ENCODE measurements at places on chromosomes 2 and 18. TPM values are rescaled to one million over a fixed set of nuclear protein-coding genes. Genes with fewer than 3 reads are reported as not detected.

DNA sequence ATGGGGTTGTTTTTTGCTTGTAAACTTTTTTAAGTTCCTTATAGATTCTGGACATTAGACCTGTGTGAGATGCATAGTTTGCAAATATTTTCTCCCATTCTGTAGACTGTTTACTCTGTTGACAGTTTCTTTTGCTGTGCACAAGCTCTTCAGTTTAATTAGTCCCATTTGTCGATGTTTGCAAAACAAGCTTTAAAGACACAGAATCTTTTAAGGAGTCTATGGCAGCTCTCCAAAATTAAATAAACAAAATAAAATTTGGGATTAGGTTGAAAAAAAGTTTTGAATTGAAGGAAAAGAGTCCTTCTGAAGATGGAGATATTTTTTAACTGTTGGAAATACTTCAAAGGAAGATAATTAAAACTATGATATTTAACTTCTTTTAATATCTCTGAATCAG is 88.8 kb downstream of the MAP3K20 start:
- H3K27ac ChIP-seq: no peak overlapping the region
- DNase-seq: no peak
- H3K4me3 ChIP-seq: no peak overlapping the region
- H3K27me3 ChIP-seq: no peaks in the 10 kb centered on the region
- H3K36me3 ChIP-seq: peaks cover 7% of the 10 kb centered on the region

DNA sequence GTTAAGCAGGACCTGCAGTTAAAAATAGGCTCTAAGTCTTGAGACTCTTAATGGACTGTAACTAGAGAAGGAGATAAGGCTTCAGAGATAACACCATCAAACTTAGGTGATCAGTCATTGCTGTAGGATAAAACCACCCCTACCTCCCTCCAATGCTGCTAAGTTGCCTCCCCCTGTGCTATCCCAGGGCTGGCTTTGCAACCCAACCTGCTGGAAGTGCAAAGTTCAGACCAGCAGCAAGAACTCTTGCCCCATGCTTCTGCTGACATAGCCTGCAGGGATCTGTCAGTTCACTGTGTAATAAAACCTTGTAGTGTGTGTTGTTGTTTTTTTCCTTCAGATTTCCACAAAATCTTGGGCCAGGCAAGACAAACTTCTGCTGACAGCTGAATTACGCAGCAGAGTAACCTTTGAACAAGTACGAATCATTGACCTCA is 57.4 kb upstream of the EPB41L3 start:
- no peak for DNase-seq
- 0 out of 2 replicates have a peak, but pooled peaks cover 3% of the 10 kb centered on the region for H3K27me3 ChIP-seq
- H3K4me1 ChIP-seq: no peaks in the 10 kb centered on the region
- no peaks in the 10 kb centered on the region for H3K36me3 ChIP-seq
- H3K27ac ChIP-seq: no peak overlapping the region
- H3K4me3 ChIP-seq: no peak overlapping the region

DNA sequence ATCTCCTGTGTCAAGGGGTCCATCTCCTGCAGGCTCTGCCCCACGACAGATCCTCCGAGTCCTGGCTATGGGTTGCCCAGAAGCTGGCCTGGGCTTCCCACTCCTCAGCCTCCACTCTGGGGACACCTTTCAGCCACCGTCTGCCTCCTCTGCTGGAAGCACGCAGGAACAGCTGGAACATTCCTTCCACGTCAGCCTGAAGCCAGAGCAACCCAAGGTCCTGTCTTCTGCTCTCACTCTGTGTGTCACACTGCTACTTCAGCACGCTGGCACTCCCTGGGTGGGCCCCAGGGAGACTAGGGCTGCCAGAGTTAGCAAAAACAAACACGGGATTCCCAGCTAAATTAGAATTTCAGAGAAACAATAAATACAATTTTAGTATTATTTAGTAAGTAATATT is 148.8 kb downstream of the HRH4 start:
- no peak overlapping the region for H3K27ac ChIP-seq
- H3K4me1 ChIP-seq: no peaks in the 10 kb centered on the region
- H3K4me3 ChIP-seq: no peak overlapping the region
- no peaks in the 10 kb centered on the region for H3K36me3 ChIP-seq
- DNase-seq: no peak

GRCh38 chr2:193496786-193497185 is 1302.1 kb upstream of the TMEFF2 start:
- no peak overlapping the region for H3K27ac ChIP-seq
- H3K4me3 ChIP-seq: no peak overlapping the region
- no peaks in the 10 kb centered on the region for H3K27me3 ChIP-seq
- no peak for DNase-seq
- no peaks in the 10 kb centered on the region for H3K36me3 ChIP-seq

DNA sequence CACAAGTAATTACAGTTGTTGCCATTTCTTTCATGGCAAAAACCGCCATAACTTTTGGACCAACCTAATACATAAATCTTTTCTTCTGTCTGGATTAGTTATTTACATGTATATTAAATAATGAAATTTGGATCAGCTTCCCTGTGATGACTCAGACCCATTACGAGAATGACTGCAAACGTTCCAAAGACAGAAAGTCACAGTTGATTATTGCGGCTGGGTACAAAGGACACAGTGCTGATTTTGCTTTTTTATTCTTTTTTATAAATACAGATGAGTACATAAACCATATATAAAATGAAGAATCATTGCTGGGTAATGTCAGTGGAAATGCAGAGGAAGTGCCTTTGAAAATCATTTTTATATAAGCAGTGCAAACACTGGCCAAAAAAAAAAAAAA is 126.2 kb downstream of the TWIST2 start:
- H3K4me3 ChIP-seq: no peak overlapping the region
- peaks cover 24% of the 10 kb centered on the region for H3K4me1 ChIP-seq
- no peaks in the 10 kb centered on the region for H3K36me3 ChIP-seq
- H3K27ac ChIP-seq: peak overlapping the region; percentile 89
- DNase-seq: peak; percentile 54

DNA sequence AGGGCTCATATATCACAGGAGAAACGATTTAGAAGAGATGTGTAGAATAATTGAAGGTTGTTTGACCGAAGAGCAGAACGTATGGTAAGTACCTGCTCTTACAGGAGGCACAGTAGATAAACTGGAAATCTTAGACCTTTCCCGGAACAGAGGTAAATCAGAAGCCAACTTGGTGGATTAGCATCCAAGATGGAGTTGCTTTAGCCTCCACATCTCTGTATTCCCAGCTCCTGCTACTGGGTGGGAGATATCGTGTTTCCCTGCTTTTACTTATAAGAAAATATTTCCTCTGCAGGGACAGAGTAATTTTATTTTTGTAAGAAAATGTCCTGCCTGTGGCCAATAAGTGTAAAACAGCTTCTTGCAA is 164.5 kb downstream of the SLC39A10 start:
- no peaks in the 10 kb centered on the region for H3K4me1 ChIP-seq
- H3K4me3 ChIP-seq: no peak overlapping the region
- H3K36me3 ChIP-seq: no peaks in the 10 kb centered on the region
- H3K27me3 ChIP-seq: no peaks in the 10 kb centered on the region
- DNase-seq: no peak

- no peaks in the 10 kb centered on the region for H3K27me3 ChIP-seq
- no peaks in the 10 kb centered on the region for H3K36me3 ChIP-seq
- H3K27ac ChIP-seq: no peak overlapping the region
- no peaks in the 10 kb centered on the region for H3K4me1 ChIP-seq
- no peak for DNase-seq
- no peak overlapping the region for H3K4me3 ChIP-seq
Observed at GRCh38 chr2:54924121-54924520, 126.1 kb downstream of the RTN4 start.

GRCh38 chr2:10688921-10689807 is 611 bp downstream of the NOL10 start:
- H3K27ac ChIP-seq: peak overlapping the region; percentile 89
- H3K4me1 ChIP-seq: peaks cover 17% of the 10 kb centered on the region
- peaks cover 19% of the 10 kb centered on the region for H3K36me3 ChIP-seq
- peak overlapping the region; percentile 89 for H3K4me3 ChIP-seq
- DNase-seq: peak; percentile 8

- H3K27ac ChIP-seq: peak overlapping the region; percentile 49
- H3K4me1 ChIP-seq: peaks cover 20% of the 10 kb centered on the region
- no peaks in the 10 kb centered on the region for H3K27me3 ChIP-seq
- no peak for DNase-seq
- no peaks in the 10 kb centered on the region for H3K36me3 ChIP-seq
Observed at GRCh38 chr18:22667156-22667555, 249.4 kb upstream of the CTAGE1 start.

- no peaks in the 10 kb centered on the region for H3K4me1 ChIP-seq
- H3K27ac ChIP-seq: no peak overlapping the region
- no peak overlapping the region for H3K4me3 ChIP-seq
- no peaks in the 10 kb centered on the region for H3K27me3 ChIP-seq
- no peak for DNase-seq
Observed at GRCh38 chr2:19577723-19578122, 219.3 kb upstream of the OSR1 start.

The LONRF2 gene
- total RNA-seq: 0.81 TPM

GRCh38 chr2:66849153-66849755 is 414.3 kb downstream of the MEIS1 start:
- no peak overlapping the region for H3K27ac ChIP-seq
- DNase-seq: no peak
- H3K27me3 ChIP-seq: no peaks in the 10 kb centered on the region
- H3K4me1 ChIP-seq: peaks cover 11% of the 10 kb centered on the region

DNA sequence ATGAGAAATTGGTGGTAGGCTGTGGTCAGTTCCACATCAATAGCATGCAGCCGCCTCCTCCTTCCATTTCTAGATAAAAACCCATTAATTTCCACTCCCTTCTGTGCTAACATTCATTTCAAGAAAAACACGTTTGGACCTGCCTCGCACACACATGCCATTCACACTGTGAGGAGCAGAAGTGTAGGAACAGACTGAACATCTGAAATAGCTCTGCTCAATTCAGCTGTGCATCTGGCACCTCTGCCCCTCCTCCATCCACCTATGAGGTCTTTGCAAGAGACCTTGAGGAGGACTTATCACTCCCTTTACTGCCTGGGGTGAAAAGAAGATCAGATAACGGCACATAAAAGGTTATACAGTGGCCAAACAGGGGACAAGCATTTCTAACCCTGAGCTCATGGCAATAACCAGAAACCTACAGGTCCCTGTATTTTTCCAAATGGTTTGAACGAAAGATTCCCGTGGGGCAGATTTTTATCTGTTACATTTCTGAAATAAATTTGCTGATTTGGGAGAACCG is 30.8 kb upstream of the LRP2 start:
- DNase-seq: no peak
- no peaks in the 10 kb centered on the region for H3K4me1 ChIP-seq
- H3K27ac ChIP-seq: no peak overlapping the region
- H3K36me3 ChIP-seq: no peaks in the 10 kb centered on the region
- H3K4me3 ChIP-seq: no peak overlapping the region

The AQP12A gene
- total RNA-seq: not detected

The SERPINB2 gene
- total RNA-seq: 0.74 TPM

The CCBE1 gene
- total RNA-seq: 5.1 TPM

- peak; percentile 28 for DNase-seq
- no peak overlapping the region for H3K4me3 ChIP-seq
- H3K36me3 ChIP-seq: no peaks in the 10 kb centered on the region
- no peaks in the 10 kb centered on the region for H3K27me3 ChIP-seq
Observed at GRCh38 chr2:655626-656025, 21.6 kb downstream of the TMEM18 start.

DNA sequence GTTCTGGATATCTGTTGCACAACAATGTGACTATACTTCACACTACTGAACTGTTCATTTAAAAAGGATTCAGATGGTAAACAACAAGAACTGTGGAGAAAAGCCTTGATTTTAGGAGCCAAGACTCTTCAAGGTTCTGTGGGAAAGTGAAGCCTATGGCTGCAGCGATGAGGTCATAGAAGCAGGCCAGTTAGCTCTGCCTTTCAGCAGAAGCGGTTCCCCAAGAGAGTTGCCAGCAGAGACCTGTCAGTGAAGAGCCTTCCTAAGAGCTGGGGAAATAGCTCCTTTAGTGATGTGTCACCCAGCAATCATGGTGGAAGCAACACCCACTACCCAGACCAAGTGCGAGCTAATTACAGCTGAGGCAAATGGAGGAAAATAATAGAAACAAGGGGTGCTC is 346.5 kb upstream of the ETAA1 start:
- no peak for DNase-seq
- H3K27ac ChIP-seq: no peak overlapping the region
- no peak overlapping the region for H3K4me3 ChIP-seq
- H3K27me3 ChIP-seq: no peaks in the 10 kb centered on the region
- no peaks in the 10 kb centered on the region for H3K36me3 ChIP-seq

- no peak overlapping the region for H3K27ac ChIP-seq
- no peak overlapping the region for H3K4me3 ChIP-seq
- peaks cover 19% of the 10 kb centered on the region for H3K4me1 ChIP-seq
- no peaks in the 10 kb centered on the region for H3K27me3 ChIP-seq
- H3K36me3 ChIP-seq: no peaks in the 10 kb centered on the region
Observed at GRCh38 chr2:223727562-223727961, 109.8 kb downstream of the AP1S3 start.

DNA sequence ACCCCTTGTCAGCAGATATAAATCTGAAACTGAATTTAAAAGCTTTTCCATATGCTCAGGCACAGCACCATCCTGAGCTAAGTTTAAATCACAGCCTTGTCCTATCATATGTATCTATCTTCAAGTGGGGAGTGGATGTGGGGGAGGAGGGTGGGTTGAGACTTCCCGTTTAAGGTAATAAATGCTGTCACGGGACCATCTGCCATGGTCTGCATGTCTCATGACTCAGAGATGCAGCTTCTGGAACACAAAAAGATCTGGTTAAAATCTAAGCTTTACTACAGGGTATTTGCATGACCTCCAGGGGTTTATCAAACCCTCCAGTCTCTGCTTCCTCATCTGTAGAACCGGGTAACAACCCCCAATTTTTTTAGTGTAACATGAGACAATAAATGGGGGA is 377.7 kb upstream of the ST6GAL2 start:
- H3K27me3 ChIP-seq: no peaks in the 10 kb centered on the region
- no peak overlapping the region for H3K4me3 ChIP-seq
- no peak for DNase-seq
- no peaks in the 10 kb centered on the region for H3K36me3 ChIP-seq
- no peaks in the 10 kb centered on the region for H3K4me1 ChIP-seq
- no peak overlapping the region for H3K27ac ChIP-seq

DNA sequence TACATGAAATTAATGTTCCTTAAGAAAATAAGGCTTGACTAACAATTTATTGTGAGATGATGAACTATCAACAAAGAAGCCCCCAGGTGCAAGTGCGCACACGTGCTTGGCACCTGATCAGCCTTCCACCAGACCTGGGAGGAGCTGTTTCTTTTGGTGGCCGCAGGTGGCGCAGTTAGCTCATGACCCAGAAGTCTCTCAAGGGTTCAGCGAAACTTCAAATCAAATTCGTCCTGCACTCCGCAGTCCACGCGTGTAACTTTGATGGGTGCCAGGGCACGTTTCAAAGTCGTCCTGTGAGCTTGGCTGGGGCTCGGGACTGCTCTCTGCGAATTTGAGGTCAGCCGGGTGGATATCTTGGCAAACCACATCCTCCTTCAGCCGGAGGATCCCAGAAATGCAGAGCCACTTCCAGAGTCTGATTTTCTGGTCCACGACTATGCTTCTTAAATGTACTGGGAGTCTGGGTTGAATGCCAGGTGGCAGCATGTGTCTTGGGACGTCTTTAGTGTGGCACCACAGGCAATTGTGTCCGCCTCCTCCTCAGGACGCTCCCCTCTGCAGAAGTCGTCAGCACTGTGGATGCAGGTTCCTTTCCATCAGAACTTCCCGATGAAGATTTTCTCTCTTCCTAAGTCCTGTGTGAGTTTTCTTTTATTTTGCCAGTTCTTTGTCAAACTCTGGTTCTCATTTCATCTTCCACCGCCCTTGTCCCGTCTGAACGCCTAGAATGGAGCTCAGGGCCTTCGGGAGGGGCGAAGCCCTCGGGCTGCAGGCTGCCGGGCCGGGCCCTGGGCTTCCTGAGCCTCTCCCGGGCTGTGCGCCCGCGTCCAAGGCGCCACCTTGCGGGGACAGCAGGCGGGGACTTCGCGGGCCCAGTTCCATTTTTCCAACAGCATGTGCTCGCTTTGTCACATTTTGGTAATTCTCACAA is 61.3 kb upstream of the RAPGEF4 start:
- no peak for DNase-seq
- no peaks in the 10 kb centered on the region for H3K4me1 ChIP-seq
- H3K27ac ChIP-seq: no peak overlapping the region
- H3K27me3 ChIP-seq: no peaks in the 10 kb centered on the region
- H3K4me3 ChIP-seq: no peak overlapping the region

All from SJSA1 (cell line).